CD8-positive, alpha-beta memory T cell (primary cell): ENCODE measurements at places on chromosomes 5 and 9. TPM values are rescaled to one million over a fixed set of nuclear protein-coding genes. Genes with fewer than 3 reads are reported as not detected.

KIF4B gene
- 0.09 TPM for total RNA-seq

CEL gene
- total RNA-seq = 1.2 TPM

GTF3C5 gene
- total RNA-seq = 91.8 TPM

SPATA31A3 gene
- total RNA-seq = not detected

FAT2 gene
- total RNA-seq = not detected

SLC36A3 gene
- total RNA-seq = not detected

PSD2 gene
- total RNA-seq = not detected

PCDHGA7 gene
- total RNA-seq = not detected

SEMA4D gene
- total RNA-seq = 238 TPM

SV2C gene
- total RNA-seq = not detected

CACNA1B gene
- total RNA-seq = not detected

GABRG2 gene
- total RNA-seq = not detected

KIAA0825 gene
- total RNA-seq = 1.5 TPM

PHPT1 gene
- 108 TPM for total RNA-seq

CAVIN4 gene
- total RNA-seq = 0.26 TPM

NEUROG1 gene
- not detected for total RNA-seq

KCNN2 gene
- not detected for total RNA-seq

C9 gene
- not detected for total RNA-seq

PRLR gene
- not detected for total RNA-seq

AQP7 gene
- total RNA-seq = not detected

CCNJL gene
- not detected for total RNA-seq

ARL14EPL gene
- not detected for total RNA-seq

PAEP gene
- not detected for total RNA-seq

LMX1B gene
- not detected for total RNA-seq

ACO1 gene
- total RNA-seq = 13.6 TPM

RXRA gene
- total RNA-seq = 10.0 TPM

MYORG gene
- total RNA-seq = 2.4 TPM

SPINK5 gene
- not detected for total RNA-seq

PAX5 gene
- 0.18 TPM for total RNA-seq

HMMR gene
- total RNA-seq = 40.6 TPM

NRG2 gene
- total RNA-seq = 0.24 TPM

TMC1 gene
- total RNA-seq = not detected

MEGF10 gene
- not detected for total RNA-seq

DAB2 gene
- 2.7 TPM for total RNA-seq

ORM2 gene
- total RNA-seq = not detected

BTNL3 gene
- total RNA-seq = not detected

ABITRAM gene
- total RNA-seq = 13.7 TPM

TXNDC8 gene
- not detected for total RNA-seq

CTXN3 gene
- total RNA-seq = not detected

C8G gene
- 0.96 TPM for total RNA-seq

ADGRD2 gene
- not detected for total RNA-seq

DNAH5 gene
- total RNA-seq = not detected

HINT1 gene
- total RNA-seq = 358 TPM

CLTA gene
- total RNA-seq = 185 TPM
